Glutamatergic neuron (in vitro differentiated cells): ENCODE measurements at places on chromosomes 12 and 14. TPM values are rescaled to one million over a fixed set of nuclear protein-coding genes. Genes with fewer than 3 reads are reported as not detected.

CABP1 gene
- total RNA-seq, result 0.83 TPM

RTL1 gene
- total RNA-seq, result not detected

KRT2 gene
- not detected for total RNA-seq

GAS2L3 gene
- total RNA-seq, result 56.2 TPM

A2M gene
- 346 TPM for total RNA-seq

CCDC184 gene
- 36.2 TPM for total RNA-seq

GPR132 gene
- not detected for total RNA-seq

TESPA1 gene
- not detected for total RNA-seq

DHRS4 gene
- 6.1 TPM for total RNA-seq

SLC8B1 gene
- total RNA-seq, result 27.9 TPM

TM9SF1 gene
- 35.0 TPM for total RNA-seq

GALNT8 gene
- 25.3 TPM for total RNA-seq

RPS6KA5 gene
- 3.8 TPM for total RNA-seq

EMP1 gene
- total RNA-seq, result not detected
